Heart right ventricle (tissue), 16 donors: ENCODE measurements at places on chromosomes 5 and 9. TPM values are rescaled to one million over a fixed set of nuclear protein-coding genes. Genes with fewer than 3 reads are reported as not detected.
A peak's percentile ranks its signal among the peaks of the same experiment; 100 is the strongest.

DNA sequence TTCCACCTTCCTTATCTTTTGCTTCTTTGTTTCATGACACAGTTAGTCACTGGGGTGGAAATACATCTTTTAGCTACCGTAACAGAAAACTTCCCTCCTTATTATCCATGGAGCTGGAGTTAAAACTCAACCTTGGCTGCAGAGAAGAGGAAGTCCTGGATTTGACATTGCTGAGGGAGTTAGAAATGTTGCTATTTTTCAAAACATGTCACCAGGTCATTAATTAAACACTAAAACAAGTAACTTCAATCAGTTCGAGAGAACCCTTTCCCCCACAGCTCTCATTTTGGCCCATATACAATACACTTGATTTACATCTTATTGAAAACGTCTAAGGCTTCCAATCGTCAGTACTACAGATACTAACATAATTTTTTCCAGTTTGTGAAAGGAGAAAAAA is 237.9 kb upstream of the CD180 start:
- H3K4me1 ChIP-seq = peaks cover 8% of the 10 kb centered on the region
- DNase-seq = no peak
- no peaks in the 10 kb centered on the region for H3K36me3 ChIP-seq

The NEUROG1 gene
- not detected for total RNA-seq

- no peak overlapping the region for H3K27ac ChIP-seq
- peaks cover 20% of the 10 kb centered on the region for H3K4me1 ChIP-seq
- H3K36me3 ChIP-seq = no peaks in the 10 kb centered on the region
- H3K4me3 ChIP-seq = no peak overlapping the region
- no peak for DNase-seq
Observed at GRCh38 chr5:1943481-1943880, 60.8 kb upstream of the IRX4 start.

DNA sequence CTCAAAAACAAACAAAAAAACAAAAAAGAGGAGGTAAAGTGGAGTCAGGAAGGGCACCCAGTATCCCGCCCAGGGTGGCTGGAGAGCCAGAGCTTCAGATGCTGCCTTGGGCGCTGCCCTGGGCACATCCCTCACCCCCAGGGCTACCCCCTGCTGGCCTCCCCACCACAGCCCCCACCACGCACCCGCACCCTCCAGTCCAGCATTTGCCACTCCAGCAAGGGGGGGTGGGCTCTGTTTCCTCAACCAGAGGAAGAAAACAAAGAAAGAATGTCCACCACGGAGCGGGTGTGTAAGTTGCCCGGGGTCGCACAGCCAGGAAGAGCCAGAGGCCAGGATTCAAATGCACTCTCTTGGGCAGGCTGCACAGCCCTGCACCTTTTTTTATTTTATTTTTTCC is 86.1 kb downstream of the NTNG2 start:
- H3K4me3 ChIP-seq = no peak overlapping the region
- no peak for DNase-seq
- H3K27me3 ChIP-seq = peaks cover 11% of the 10 kb centered on the region
- no peaks in the 10 kb centered on the region for H3K4me1 ChIP-seq

The TTC23L gene
- total RNA-seq = not detected

DNA sequence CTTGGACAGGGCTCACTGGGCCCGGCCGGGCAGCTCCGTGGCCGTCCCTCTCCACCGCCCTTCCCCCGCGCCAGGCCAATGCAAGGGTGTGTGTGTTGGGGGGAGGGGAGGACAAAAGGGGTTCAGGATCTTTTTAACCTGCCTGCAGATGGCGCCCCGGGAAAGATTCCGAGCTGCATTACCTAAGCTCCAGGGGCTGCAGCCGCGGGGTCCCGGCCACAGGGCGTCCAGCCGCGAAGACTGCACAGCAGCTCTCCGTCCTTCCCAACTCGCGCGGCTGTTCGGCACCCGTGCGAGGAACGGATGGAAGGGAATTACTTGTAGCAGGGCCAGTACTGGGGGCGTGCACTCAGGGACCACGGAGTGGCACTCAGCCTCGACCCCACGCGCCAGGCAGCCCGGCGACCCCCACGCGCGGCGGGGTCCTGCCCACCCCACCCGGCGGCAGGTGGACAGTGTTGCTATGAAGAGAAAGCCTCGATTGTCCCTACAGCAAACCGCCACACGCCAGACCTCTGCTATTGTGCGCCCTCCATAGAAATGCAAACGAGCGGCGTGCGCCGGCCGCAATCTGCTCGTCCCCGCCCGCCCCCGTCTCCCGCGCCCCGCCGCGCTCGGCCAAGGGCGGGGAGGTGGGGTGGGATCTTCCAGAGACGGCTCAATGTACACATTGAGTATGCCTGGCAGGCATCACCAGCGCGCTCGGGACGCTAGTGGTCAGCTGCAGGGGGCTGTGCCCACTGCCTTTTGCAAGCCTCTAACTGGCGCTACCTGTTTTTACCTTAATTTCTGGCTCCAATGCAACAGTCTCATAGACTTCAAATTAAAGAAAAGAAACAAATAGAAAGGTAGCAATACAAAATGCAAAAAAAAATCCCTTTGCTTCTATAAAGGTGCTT is 796 bp upstream of the GADD45G start:
- peak overlapping the region; percentile 4 for H3K27ac ChIP-seq
- H3K4me1 ChIP-seq = peaks cover 45% of the 10 kb centered on the region
- H3K4me3 ChIP-seq = peak overlapping the region; percentile 85
- no peaks in the 10 kb centered on the region for H3K27me3 ChIP-seq
- no peaks in the 10 kb centered on the region for H3K36me3 ChIP-seq
- peak; percentile 79 for DNase-seq

The QSOX2 gene
- 5.6 TPM for total RNA-seq

GRCh38 chr9:7811677-7812076 is 12.1 kb upstream of the DMAC1 start:
- H3K4me3 ChIP-seq = no peak overlapping the region
- no peak for DNase-seq
- no peaks in the 10 kb centered on the region for H3K36me3 ChIP-seq
- H3K4me1 ChIP-seq = no peaks in the 10 kb centered on the region
- no peak overlapping the region for H3K27ac ChIP-seq
- no peaks in the 10 kb centered on the region for H3K27me3 ChIP-seq

- H3K27ac ChIP-seq = peak overlapping the region; percentile 74
- H3K4me1 ChIP-seq = peaks cover 74% of the 10 kb centered on the region
- no peaks in the 10 kb centered on the region for H3K36me3 ChIP-seq
- no peaks in the 10 kb centered on the region for H3K27me3 ChIP-seq
- no peak overlapping the region for H3K4me3 ChIP-seq
- DNase-seq = no peak
Observed at GRCh38 chr5:149172709-149173505, 31.6 kb downstream of the ABLIM3 start.

GRCh38 chr5:94796586-94796985 is 178.1 kb downstream of the SLF1 start:
- no peak overlapping the region for H3K4me3 ChIP-seq
- DNase-seq = no peak
- H3K36me3 ChIP-seq = no peaks in the 10 kb centered on the region
- no peak overlapping the region for H3K27ac ChIP-seq
- H3K27me3 ChIP-seq = no peaks in the 10 kb centered on the region
- no peaks in the 10 kb centered on the region for H3K4me1 ChIP-seq

The C9orf43 gene
- total RNA-seq = 0.37 TPM

- H3K4me3 ChIP-seq = no peak overlapping the region
- H3K36me3 ChIP-seq = no peaks in the 10 kb centered on the region
- H3K27me3 ChIP-seq = no peaks in the 10 kb centered on the region
- peaks cover 3% of the 10 kb centered on the region for H3K4me1 ChIP-seq
Observed at GRCh38 chr5:147188200-147189108, 46.4 kb upstream of the STK32A start.

The HTR4 gene
- 0.30 TPM for total RNA-seq

DNA sequence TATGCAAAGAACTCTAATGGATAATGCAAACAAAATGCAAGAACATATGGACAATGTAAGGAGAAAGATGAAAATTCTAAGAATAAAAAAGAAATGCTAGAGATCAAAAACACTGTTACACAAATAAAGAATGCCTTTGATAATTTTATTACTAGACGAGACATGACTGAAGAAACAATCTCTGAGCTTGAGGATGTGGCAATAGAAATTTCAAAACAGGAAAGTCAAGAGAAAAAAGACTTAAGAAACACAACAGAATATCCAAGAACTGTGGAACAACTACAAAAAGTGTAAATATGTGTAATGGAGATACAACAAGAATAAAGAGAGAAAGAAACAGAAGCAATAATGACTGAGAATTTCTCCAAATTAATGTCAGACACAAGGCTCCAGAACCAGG is 140.5 kb upstream of the ACOT12 start:
- H3K36me3 ChIP-seq = no peaks in the 10 kb centered on the region
- peaks cover 9% of the 10 kb centered on the region for H3K4me1 ChIP-seq
- no peak overlapping the region for H3K27ac ChIP-seq
- no peak for DNase-seq

The RANBP3L gene
- total RNA-seq = 0.92 TPM

DNA sequence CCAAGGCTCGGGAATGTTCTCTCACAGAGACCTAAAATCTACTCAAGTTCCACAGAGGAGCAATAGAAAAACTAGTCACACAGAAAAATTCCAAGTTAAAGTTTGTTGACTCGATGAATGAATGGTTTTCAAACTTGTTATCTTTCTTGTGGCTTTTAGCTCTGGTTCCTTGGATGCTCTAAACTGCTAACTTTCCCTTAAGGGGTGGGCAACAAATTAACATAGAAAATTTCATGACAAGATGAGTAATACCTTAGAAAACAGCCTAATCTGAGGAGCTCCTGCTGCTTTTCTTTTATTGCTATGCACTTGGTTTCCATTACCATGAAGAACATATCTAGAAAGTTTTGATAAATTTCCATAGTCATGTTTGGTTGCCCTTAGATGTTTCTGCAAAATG is 100.2 kb upstream of the CCDC112 start:
- no peak overlapping the region for H3K27ac ChIP-seq
- peaks cover 8% of the 10 kb centered on the region for H3K4me1 ChIP-seq
- DNase-seq = no peak
- H3K4me3 ChIP-seq = no peak overlapping the region
- H3K36me3 ChIP-seq = no peaks in the 10 kb centered on the region

DNA sequence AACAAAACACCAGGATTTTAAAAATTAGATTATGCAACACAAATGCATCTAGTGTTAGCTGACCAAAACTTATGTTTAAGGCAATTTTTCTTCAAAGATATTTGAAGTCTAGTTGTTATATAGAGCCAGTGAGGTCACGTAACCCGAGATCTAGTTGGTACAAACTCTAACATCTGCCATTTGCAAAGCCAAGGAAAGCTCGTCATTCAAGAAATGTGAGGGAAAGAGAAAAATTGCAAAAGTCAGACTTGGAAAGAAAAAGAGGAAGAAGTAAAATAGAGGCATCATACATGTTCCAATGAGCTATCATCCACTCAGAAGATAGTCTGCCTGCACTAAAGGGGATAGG is 293.4 kb upstream of the PUM3 start:
- DNase-seq = no peak
- H3K4me1 ChIP-seq = no peaks in the 10 kb centered on the region
- no peak overlapping the region for H3K4me3 ChIP-seq
- H3K27me3 ChIP-seq = no peaks in the 10 kb centered on the region
- no peak overlapping the region for H3K27ac ChIP-seq

The GTF2H2 gene
- total RNA-seq = 14.0 TPM

DNA sequence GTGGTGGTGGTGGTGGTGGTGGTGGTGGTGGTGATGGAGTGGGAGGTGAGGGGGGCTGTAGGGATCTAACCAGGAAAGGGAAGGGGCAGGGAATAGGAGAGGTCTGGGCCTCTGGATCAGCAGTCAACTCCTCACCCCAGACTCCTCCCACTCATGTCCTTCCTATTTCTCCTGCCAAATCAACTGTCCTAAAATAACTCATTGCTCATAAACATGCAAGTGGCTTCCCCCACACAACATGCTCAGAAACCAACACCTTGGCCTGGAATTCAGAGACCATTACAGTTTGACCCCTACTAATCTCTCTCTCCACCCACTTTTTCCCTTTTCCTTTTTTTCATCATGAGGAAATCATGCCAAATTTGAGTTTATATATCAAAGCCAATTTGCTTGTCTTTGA is 8.4 kb upstream of the FSD1L start:
- DNase-seq = no peak
- no peaks in the 10 kb centered on the region for H3K27me3 ChIP-seq
- no peak overlapping the region for H3K4me3 ChIP-seq
- no peaks in the 10 kb centered on the region for H3K36me3 ChIP-seq
- peaks cover 5% of the 10 kb centered on the region for H3K4me1 ChIP-seq
